ENCODE measurements at places on chromosomes 16 and 17. TPM values are rescaled to one million over a fixed set of nuclear protein-coding genes. Genes with fewer than 3 reads are reported as not detected.

GRCh38 chr17:39062846-39063680 lies 88.4 kb downstream of the PLXDC1 start:
- no peaks in the 10 kb centered on the region for H3K27me3 ChIP-seq
- H3K27ac ChIP-seq = no peak overlapping the region
- H3K4me1 ChIP-seq = no peaks in the 10 kb centered on the region
- no peak for DNase-seq

- H3K4me1 ChIP-seq = peaks cover 7% of the 10 kb centered on the region
- no peaks in the 10 kb centered on the region for H3K36me3 ChIP-seq
- no peak within 1 kb of the TSS for H3K4me3 ChIP-seq
- no peak within 1 kb of the TSS for H3K27ac ChIP-seq
- DNase-seq = peak; percentile 60
These were observed at the start of gene CDH5 for GRCh38 chr16:66366433-66367299. TSS of gene CDH5 (plus strand) at chr16:66366691. CDS start at chr16:66379338, 12,647 bp downstream.

The PLEKHG4 gene
- total RNA-seq = 18.2 TPM

GRCh38 chr16:80990978-80991377 lies 15.7 kb downstream of the CMC2 start:
- no peaks in the 10 kb centered on the region for H3K27me3 ChIP-seq
- H3K36me3 ChIP-seq = peaks cover 17% of the 10 kb centered on the region
- peaks cover 16% of the 10 kb centered on the region for H3K4me1 ChIP-seq
- H3K27ac ChIP-seq = no peak overlapping the region
